ENCODE measurements at places on chromosomes 6 and 20.
A peak's percentile ranks its signal among the peaks of the same experiment; 100 is the strongest.

DNA sequence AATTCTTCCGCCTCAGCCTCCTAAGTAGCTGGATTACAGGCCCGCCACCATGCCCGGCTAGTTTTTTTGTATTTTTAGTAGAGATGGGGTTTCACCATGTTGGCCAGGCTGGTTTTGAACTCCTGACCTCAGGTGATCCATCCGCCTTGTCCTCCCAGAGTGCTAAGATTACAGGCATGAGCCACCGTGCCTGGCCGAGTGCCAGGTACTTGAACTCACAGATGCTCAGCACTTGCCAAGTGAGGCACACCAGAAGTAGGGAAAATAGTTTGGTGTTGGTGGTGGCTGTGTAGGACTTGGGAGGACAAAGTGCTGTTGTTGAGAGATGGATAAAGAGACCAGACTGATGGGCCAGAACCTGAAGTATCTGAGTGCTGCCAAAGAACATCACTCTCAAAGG lies 40.0 kb upstream of the MBOAT1 start:
- no peaks in the 10 kb centered on the region for H3K4me1 ChIP-seq
- no peak for DNase-seq
- H3K27ac ChIP-seq = no peak overlapping the region

DNA sequence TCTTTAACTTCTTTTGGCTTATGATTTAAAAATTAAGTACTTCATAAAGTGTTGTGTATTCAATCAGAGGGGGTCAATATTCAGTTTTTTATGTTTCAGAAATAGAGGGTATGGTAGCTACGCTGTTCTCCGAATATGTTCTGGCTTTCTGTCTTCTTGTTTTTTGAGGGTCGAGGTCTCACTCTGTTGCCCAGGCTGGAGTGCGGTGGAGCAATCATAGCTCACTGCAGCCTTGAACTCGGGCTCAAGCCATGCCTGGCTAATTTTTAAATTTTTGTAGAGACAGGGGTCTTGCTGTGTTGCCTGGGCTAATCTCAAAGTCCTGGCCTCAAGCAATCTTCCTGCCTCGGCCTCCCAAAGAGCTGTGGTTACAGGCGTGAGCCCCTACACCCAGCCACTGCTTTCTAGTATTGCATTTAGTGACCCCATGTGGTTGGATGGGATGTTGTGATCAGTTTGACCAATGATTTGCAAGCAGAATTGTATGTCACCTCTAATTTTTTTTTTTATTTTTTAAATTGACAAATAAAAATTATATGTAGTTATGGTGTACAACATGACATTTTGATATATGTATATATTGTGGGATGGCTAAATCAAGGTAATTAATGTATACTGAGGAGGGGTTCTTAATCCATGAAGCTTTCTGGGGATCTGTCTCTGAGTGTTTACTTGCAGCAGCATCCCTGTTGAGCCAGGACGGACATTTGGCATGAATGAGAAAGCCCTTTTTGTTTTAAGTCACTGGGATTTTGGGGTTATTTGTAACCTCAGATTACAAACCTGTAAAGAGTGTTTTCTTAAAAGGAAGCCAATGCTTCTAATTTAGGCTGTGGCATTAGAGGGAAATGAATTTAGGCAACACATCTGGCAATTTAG lies 38.5 kb upstream of the DEK start:
- H3K4me1 ChIP-seq = no peaks in the 10 kb centered on the region
- H3K36me3 ChIP-seq = no peaks in the 10 kb centered on the region
- H3K27ac ChIP-seq = no peak overlapping the region
- DNase-seq = no peak
- no peaks in the 10 kb centered on the region for H3K27me3 ChIP-seq

GRCh38 chr20:5297280-5298004 lies 19.3 kb downstream of the PROKR2 start:
- no peak for DNase-seq
- H3K27me3 ChIP-seq = no peaks in the 10 kb centered on the region
- H3K27ac ChIP-seq = no peak overlapping the region
- H3K4me3 ChIP-seq = no peak overlapping the region
- no peaks in the 10 kb centered on the region for H3K36me3 ChIP-seq

- no peak overlapping the region for H3K27ac ChIP-seq
- H3K4me3 ChIP-seq = no peak overlapping the region
- no peaks in the 10 kb centered on the region for H3K27me3 ChIP-seq
- DNase-seq = no peak
Observed at GRCh38 chr6:132320007-132320406, 81.3 kb downstream of the MOXD1 start.

- H3K4me3 ChIP-seq = peak overlapping the region; percentile 81
- peak; percentile 28 for DNase-seq
- H3K4me1 ChIP-seq = peaks cover 6% of the 10 kb centered on the region
- H3K27ac ChIP-seq = peak overlapping the region; percentile 98
- H3K27me3 ChIP-seq = no peaks in the 10 kb centered on the region
Observed at GRCh38 chr6:26216359-26216885, 129.2 kb downstream of the HFE start.

- no peak for DNase-seq
- no peaks in the 10 kb centered on the region for H3K36me3 ChIP-seq
Observed at GRCh38 chr20:61497029-61497627, 245.1 kb downstream of the CDH4 start.

DNA sequence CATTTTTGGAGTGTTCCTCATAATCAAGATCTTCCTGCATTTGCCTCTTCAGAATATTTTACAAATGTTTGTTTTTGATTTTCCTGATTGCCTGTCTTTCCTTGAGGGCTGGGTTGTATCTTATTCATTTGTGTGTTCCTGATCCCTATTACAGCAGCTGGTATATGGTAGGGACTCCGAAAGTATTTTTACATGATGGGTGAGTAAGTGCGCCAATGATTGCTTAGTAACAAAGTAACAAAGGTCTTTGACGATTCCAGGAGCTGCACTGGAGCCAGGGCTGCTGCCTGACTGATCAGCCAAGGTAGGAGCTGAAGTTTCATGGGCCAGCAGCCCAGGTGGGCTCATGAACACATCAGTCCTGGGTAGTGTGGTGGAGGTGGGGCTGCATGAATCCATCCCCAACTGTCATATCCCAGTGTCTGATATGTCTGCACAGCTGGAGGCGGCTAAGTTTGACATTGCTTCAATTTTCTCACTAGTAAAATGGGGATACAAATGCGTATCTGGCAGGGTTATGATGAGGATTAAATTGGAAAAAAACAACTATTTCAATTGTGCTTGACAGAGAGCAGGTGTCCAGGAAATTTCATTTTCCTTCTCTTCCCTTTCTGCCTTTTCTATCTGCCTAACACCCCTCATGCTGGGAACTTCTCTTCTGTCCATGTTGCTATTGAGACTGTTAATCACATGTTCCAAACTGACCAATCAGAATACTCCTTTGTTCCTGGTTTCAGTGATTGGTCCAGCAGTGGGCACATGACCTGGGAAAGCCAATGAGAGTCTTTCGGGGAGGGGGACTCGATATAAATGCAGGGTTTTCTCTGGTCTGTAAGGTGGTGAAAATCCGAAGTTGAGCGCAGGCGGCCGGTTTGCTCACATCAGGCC lies 90.7 kb downstream of the CDH26 start:
- no peaks in the 10 kb centered on the region for H3K4me1 ChIP-seq
- H3K4me3 ChIP-seq = no peak overlapping the region
- no peaks in the 10 kb centered on the region for H3K27me3 ChIP-seq
- H3K27ac ChIP-seq = no peak overlapping the region

DNA sequence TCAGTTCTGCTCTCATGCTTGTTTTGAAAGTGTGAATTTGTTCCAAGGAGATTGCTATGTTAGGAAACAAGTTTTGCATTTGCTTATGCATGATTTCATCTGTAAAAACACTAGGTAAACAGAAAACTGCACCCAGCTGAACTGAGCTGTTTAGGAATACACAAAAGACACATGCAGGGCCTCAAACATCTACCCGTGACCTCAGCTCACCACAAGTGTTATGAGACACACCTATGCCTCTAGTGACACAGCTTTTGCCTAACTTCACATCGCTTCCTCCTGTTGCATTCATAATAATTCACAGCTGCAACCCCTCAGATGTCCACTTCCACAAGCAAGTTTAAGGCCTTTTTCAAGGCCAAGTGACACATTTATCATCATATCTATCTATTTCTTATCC lies 98.0 kb upstream of the SLC24A3 start:
- no peaks in the 10 kb centered on the region for H3K4me1 ChIP-seq
- no peak overlapping the region for H3K27ac ChIP-seq
- no peak overlapping the region for H3K4me3 ChIP-seq
- H3K36me3 ChIP-seq = no peaks in the 10 kb centered on the region
- no peak for DNase-seq

DNA sequence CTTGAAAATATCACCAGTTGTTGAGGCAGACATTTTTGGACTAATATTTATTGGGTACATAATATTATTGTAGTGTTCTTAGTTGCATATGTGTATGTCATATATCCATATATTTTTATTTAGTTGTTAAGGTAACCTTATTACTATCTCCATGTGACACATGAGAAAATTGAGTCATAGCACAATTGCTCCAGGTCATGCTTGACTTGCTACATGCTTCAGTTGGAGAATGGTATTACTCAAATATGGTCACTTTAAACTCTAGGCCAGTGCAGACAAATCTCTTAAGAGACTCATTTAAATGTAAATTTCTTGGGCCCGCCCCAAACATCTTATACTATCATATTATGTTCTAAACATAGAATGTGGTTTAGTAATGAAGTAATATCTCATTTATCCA lies 246.1 kb downstream of the RIMS1 start:
- DNase-seq = no peak
- no peak overlapping the region for H3K4me3 ChIP-seq
- H3K36me3 ChIP-seq = no peaks in the 10 kb centered on the region
- no peaks in the 10 kb centered on the region for H3K27me3 ChIP-seq
- no peak overlapping the region for H3K27ac ChIP-seq

GRCh38 chr6:1481286-1481685 lies 91.9 kb downstream of the FOXF2 start:
- no peak overlapping the region for H3K27ac ChIP-seq
- peaks cover 8% of the 10 kb centered on the region for H3K4me1 ChIP-seq
- no peaks in the 10 kb centered on the region for H3K36me3 ChIP-seq
- no peaks in the 10 kb centered on the region for H3K27me3 ChIP-seq
- no peak overlapping the region for H3K4me3 ChIP-seq

- no peaks in the 10 kb centered on the region for H3K36me3 ChIP-seq
- no peaks in the 10 kb centered on the region for H3K4me1 ChIP-seq
- no peak for DNase-seq
- no peak overlapping the region for H3K27ac ChIP-seq
- H3K27me3 ChIP-seq = no peaks in the 10 kb centered on the region
Observed at GRCh38 chr6:38937839-38938613, 110.6 kb upstream of the GLP1R start.

DNA sequence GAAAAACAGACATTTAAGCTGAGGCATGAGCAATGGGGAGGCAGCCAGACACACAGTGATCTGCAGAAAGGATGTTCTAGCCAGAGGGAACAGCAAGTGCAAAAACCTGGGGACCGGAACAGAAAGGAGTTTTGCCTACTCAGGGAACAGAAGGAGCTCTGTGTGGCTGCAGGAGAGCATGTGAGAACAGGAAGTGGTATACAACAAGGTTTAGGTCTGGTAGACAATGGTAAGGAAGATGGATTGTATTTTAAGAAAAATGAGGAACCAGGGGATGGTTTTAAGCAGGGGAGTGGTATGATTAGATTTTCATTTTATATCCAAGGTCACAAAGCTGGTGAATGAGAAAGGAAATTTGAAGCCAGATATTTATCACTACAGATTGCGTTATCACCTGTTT lies 157.5 kb downstream of the UNC5CL start:
- no peaks in the 10 kb centered on the region for H3K36me3 ChIP-seq
- H3K4me1 ChIP-seq = no peaks in the 10 kb centered on the region

DNA sequence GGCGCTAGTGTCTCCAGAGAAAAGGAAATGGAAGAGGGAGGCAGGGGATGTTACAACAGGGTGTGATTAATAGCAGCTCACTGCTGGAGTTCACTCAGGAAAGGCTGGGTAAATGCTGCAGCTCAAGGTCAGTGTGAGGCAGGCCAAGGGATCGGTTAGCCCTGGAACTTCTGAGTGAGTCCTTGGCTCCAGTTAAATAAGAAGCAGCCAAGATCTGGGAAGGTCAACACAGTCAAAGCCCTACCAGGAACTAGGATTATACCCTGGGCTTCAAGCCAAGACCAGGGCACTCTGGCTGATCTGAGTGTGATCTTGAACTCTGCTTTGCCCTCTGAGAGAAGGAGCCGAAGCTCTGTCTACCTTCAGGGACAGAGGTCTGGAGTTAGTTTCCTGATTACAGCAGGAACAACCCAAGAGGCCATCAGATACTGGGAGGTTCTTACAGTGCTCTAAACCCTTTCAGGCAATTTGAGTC lies 44.3 kb downstream of the TPD52L1 start:
- peaks cover 88% of the 10 kb centered on the region for H3K4me1 ChIP-seq
- no peaks in the 10 kb centered on the region for H3K27me3 ChIP-seq
- peak overlapping the region; percentile 64 for H3K27ac ChIP-seq
- H3K4me3 ChIP-seq = peak overlapping the region; percentile 26
- no peaks in the 10 kb centered on the region for H3K36me3 ChIP-seq
